ENCODE measurements at places on chromosomes 6 and 20. TPM values are rescaled to one million over a fixed set of nuclear protein-coding genes. Genes with fewer than 3 reads are reported as not detected.

The TXLNB gene
- 0.05 TPM for total RNA-seq

The CASS4 gene
- 0.14 TPM for total RNA-seq

The PLCB4 gene
- 2.7 TPM for total RNA-seq

The RPS21 gene
- total RNA-seq: 149 TPM

The GSTA2 gene
- not detected for total RNA-seq

The PRL gene
- total RNA-seq: not detected

The C2 gene
- 0.42 TPM for total RNA-seq

The ENPP3 gene
- total RNA-seq: not detected

The ZBP1 gene
- not detected for total RNA-seq

The IRAK1BP1 gene
- total RNA-seq: 3.2 TPM

The CD40 gene
- 2.0 TPM for total RNA-seq

The CRYBG1 gene
- 3.6 TPM for total RNA-seq

The GATA5 gene
- not detected for total RNA-seq

The PTPRT gene
- total RNA-seq: not detected

The HFE gene
- 24.6 TPM for total RNA-seq

The BPIFB1 gene
- total RNA-seq: not detected

The LRRC73 gene
- 0.30 TPM for total RNA-seq

The RAET1L gene
- not detected for total RNA-seq

The TAGAP gene
- not detected for total RNA-seq

The PSORS1C1 gene
- 0.89 TPM for total RNA-seq

The SIRPG gene
- not detected for total RNA-seq

The TMEM244 gene
- not detected for total RNA-seq

The EPHA7 gene
- under 0.01 TPM for total RNA-seq

The SH3BGRL2 gene
- total RNA-seq: 7.2 TPM

The SLC22A1 gene
- total RNA-seq: 1.4 TPM

The MUC22 gene
- total RNA-seq: not detected

The STK38 gene
- 19.6 TPM for total RNA-seq

The DYNLT2 gene
- 0.83 TPM for total RNA-seq

The PMEPA1 gene
- total RNA-seq: 20.5 TPM

The CYP24A1 gene
- not detected for total RNA-seq

The FNDC1 gene
- total RNA-seq: not detected

The SLC17A9 gene
- 28.8 TPM for total RNA-seq

The MLIP gene
- not detected for total RNA-seq

The CLPSL2 gene
- total RNA-seq: not detected

The MAP3K4 gene
- total RNA-seq: 28.6 TPM

The HLA-DQA1 gene
- not detected for total RNA-seq

The TNF gene
- total RNA-seq: under 0.01 TPM

The MYLK2 gene
- total RNA-seq: not detected

The DEFB124 gene
- total RNA-seq: not detected

The FUT9 gene
- total RNA-seq: not detected

The RIN2 gene
- total RNA-seq: 48.9 TPM

The C6orf141 gene
- 0.69 TPM for total RNA-seq

The CST2 gene
- not detected for total RNA-seq

The SIRPD gene
- not detected for total RNA-seq

The SYCP2L gene
- 0.59 TPM for total RNA-seq

The HMGCLL1 gene
- not detected for total RNA-seq

The FKBP1C gene
- 0.46 TPM for total RNA-seq

The PARD6B gene
- 0.59 TPM for total RNA-seq

The ZBTB9 gene
- 3.9 TPM for total RNA-seq

Measured in smooth muscle cell of the umbilical artery (primary cell).